ENCODE measurements at places on chromosomes 5 and 9. TPM values are rescaled to one million over a fixed set of nuclear protein-coding genes. Genes with fewer than 3 reads are reported as not detected.
A peak's percentile ranks its signal among the peaks of the same experiment; 100 is the strongest.

DNA sequence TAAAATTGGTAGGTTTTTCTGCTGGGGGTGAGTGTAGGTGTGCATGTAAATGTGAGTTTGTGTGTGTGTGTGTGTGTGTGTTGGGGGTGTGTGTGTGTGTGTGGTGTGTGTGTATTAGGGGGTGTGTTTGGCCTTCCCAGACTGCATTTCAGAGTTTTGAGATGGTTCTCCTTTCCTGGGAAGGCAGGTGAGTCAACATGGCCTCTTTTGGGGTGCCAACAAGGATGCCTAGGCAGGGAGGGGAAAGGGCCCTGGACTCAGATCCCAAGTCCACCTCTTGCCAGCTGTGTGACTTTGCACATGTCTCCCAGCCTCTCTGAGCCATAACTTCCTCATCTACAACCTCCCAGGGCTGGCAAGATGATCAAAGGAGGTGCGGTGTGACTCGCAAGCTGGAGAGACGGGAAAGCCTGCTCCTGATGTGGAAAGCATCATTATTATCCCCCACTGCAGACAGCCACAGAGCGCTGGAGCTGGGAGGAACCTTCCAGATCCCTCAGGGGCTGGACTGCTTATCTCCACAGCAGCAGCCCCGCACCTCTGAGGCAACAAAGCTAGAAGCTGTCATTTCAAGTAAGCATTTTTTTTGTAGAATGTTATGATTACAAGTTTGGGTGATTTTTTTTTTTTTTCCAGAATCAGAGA, 63.5 kb upstream of the TBC1D2 start:
- peak; percentile 86 for DNase-seq
- no peaks in the 10 kb centered on the region for H3K36me3 ChIP-seq
- H3K4me3 ChIP-seq, result no peak overlapping the region
- no peak overlapping the region for H3K27ac ChIP-seq
- H3K27me3 ChIP-seq, result no peaks in the 10 kb centered on the region

- no peak overlapping the region for H3K27ac ChIP-seq
- DNase-seq, result no peak
- H3K27me3 ChIP-seq, result no peaks in the 10 kb centered on the region
- H3K4me1 ChIP-seq, result no peaks in the 10 kb centered on the region
- no peaks in the 10 kb centered on the region for H3K36me3 ChIP-seq
- H3K4me3 ChIP-seq, result no peak overlapping the region
Measured at GRCh38 chr9:9623506-9623905, 989.3 kb downstream of the PTPRD start.

- DNase-seq, result no peak
- no peak overlapping the region for H3K27ac ChIP-seq
- no peak overlapping the region for H3K4me3 ChIP-seq
- H3K27me3 ChIP-seq, result peaks cover 49% of the 10 kb centered on the region
Measured at GRCh38 chr5:35194635-35195471, 35.4 kb downstream of the PRLR start.

DNA sequence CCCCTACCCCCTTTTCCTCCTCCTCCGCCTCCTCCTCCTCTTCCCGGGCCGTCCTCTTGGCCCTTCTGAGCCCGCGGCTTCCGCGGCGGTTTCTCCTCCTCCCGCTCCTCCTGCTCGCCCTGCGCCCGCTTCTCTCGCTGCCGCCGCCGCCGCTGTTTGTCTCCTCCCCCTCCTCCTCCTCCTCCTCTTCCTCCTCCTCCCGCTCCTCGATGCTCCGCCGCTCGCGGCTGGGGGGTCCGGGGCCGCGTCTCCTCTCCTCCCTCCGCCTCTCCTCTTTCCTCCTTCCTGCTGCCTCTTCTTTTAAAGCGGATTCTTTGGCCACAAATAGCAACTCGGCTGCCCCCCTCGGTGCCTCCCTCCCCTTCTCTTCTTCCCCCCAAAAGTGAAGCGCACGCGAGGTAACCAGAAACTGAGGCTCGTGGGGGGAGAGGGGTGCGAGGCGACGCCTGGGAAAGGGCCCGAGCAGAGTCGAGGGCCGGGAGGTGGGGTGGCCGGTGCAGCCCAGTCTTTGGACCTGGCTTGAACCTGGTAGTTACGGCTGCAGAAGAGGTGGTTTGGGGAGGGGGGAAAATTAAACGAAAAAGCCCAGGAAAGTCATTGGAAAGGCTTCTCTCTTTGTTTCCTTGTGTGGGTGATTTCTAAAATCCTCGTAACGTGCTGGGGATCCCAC, 1058.5 kb upstream of the DMAC1 start:
- DNase-seq, result no peak
- H3K36me3 ChIP-seq, result no peaks in the 10 kb centered on the region
- H3K4me1 ChIP-seq, result no peaks in the 10 kb centered on the region
- H3K4me3 ChIP-seq, result peak overlapping the region; percentile 38
- H3K27me3 ChIP-seq, result peaks cover 15% of the 10 kb centered on the region

GRCh38 chr9:130030651-130031127, 12.3 kb downstream of the FNBP1 start:
- peak; percentile 29 for DNase-seq
- H3K4me3 ChIP-seq, result no peak overlapping the region
- H3K27ac ChIP-seq, result no peak overlapping the region

Gene LIX1
- total RNA-seq, result not detected

Gene TIGD6
- 6.1 TPM for total RNA-seq

Gene HRH2
- not detected for total RNA-seq
